Activated CD4-positive, alpha-beta T cell treated with anti-CD3 and anti-CD28 coated beads, Interleukin-2, amount 10 ng/mL, durations not matched to agents 7 days and 5 days (primary cell): ENCODE measurements at places on chromosomes 4 and X.

- DNase-seq = no peak
These were observed 295.4 kb upstream of the KLF3 start for GRCh38 chr4:38368613-38369012.

DNA sequence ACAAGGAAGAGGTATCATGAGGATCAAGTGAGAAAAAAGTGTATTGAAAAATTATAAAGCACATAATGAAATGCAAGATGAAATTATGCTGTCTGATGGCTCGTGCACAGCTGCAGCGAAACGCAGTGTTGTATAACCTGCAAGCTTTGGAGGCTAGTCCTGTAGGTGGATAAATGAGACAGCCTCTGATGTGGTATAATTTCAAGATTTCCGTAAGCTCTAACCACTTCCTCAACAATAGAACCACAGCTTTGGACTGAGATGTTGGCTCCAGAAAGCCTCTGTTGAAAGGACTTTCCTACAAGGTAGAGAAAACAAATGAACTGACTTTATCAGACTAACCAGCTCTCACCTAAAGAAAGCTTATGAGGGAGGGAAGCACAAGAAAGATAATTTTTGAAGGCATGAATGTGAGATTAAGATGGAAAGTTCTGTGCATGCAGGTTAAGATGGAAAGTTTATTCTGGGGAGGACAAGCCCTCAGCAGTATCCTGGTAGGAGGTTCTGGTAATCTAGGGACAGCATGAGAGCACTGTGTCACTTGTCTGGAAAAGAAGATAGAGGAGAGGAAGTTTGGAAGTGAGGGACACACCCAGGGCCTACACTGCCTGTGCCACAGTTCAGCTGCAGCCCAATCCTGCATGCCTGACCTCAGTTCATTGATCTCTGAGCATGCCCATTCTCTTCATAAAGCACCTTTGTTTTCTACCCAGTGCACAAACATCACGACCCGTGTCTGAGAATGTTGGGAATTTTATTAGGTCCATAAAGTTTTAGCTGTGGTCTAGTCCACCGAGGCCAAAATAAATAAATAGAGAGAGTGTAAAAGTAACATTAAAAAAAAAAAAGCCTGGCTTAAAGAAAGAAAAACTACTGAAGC, 161.5 kb upstream of the SFRP2 start:
- peak; percentile 42 for DNase-seq

- DNase-seq = no peak
These were observed 11.1 kb downstream of the CENPU start for GRCh38 chr4:184722798-184723197.

DNA sequence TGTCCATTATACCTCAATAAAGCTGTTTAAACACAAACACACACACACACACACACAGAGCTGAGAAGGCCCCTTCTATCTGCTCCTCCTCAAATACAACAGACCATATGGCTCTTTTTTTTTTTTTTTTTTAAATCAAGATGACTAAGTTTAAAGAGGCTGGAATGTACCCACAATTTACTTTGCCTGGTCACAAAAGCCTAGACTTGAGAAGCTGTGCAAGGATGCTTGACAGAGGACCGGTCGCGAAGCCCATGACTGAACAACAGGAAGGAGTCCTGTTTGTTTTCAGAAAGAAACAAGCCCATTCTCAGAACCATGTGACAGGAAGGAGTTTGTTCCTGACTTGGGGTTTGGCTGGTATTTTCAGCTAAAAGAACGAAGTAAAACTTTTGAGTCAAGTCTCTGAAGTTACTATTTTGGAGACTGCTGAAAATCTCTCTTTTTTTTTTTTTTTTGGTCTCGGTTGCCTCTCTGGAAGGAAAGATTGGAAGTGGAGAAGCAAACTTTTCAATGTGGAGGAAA, 650.9 kb upstream of the TENM3 start:
- DNase-seq = no peak

- DNase-seq = no peak
These were observed 17.4 kb downstream of the GABRA4 start for GRCh38 chr4:46975812-46976553.

GRCh38 chrX:71930298-71930697, 19.7 kb downstream of the NHSL2 start:
- no peak for DNase-seq

DNA sequence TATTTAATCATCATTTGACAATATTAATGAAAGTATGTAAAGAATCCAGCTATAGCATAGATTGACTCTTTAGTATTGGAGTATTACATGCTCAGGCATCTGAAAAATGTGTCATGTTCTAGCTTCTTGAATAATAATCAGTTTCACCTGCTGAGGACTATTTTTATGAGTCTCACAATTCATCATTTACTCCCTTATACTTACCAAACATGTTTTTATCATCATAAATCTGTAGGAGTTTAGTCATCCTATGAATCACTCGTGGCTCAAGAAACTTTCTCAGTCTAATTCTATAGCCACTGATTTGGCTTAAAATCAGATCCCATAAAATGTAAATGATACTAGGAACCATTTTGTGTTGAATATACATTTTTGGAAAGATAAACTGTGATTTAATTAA, 1616.1 kb downstream of the C4orf33 start:
- no peak for DNase-seq

GRCh38 chr4:88318751-88319350, 34.5 kb upstream of the PPM1K start:
- no peak for DNase-seq

GRCh38 chr4:14769993-14770392, 232.3 kb upstream of the CPEB2 start:
- no peak for DNase-seq

DNA sequence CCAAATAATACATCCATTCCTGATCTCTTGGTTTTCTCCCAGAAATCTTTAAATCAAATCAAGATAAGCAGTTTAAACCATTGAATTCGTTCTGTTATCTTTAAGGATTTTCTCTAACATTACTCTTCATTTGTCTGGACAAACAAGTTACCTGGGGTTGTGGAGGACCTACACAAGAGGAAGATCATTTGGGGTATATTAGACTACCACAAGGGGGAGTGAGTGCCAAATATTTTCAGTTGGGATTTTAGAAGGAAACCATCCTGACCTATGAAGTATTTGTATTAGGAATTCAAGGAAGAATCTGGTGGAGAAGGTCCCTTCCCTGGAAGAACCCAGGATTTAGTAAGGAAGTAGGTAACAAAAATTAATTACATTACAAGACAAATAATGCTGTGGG, 12.0 kb upstream of the DCHS2 start:
- DNase-seq = no peak

GRCh38 chrX:108312011-108312410, 126.2 kb downstream of the COL4A6 start:
- DNase-seq = no peak

DNA sequence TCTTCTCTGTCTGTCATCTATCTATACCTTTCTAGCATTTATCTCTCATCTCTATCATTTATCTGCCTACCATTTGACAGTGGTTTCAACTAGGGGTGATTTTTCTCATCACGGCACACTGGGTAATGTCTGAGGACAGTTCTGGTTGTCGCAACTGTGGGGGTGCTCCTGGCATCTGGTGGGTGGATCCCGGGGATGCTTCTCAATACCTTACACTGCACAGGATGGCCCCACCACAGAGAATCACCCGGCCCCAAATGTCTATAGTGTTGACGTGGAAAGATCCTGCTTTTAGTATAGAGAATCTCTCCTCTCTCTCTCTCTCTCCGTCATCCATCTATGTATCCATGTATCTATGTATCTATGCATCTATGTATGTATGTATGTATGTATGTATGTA, 7.2 kb downstream of the P2RY8 start:
- DNase-seq = no peak

DNA sequence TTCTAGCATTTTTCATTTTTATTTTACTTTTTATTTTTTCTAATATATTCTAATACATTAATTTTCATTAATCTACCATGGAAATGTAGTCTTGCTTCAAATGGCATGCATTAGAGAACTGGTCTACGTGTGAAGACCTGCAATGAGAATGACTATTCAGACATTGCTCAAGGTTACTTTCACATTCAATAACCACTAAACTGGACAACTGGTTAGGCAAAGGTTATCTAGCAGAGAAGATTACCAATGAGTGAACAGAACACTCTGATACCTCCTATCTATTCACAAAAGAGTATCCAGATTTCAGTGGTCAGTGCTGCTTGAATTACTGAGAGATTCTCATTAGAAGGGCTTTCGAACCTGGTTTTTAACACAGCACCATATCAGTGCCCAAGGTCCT, 58.9 kb upstream of the ARHGAP24 start:
- DNase-seq = no peak

GRCh38 chr4:151202851-151203455, 74.0 kb upstream of the PRSS48 start:
- DNase-seq = no peak

- peak; percentile 20 for DNase-seq
These were observed 6.4 kb downstream of the PPEF2 start for GRCh38 chr4:75895744-75896314.

DNA sequence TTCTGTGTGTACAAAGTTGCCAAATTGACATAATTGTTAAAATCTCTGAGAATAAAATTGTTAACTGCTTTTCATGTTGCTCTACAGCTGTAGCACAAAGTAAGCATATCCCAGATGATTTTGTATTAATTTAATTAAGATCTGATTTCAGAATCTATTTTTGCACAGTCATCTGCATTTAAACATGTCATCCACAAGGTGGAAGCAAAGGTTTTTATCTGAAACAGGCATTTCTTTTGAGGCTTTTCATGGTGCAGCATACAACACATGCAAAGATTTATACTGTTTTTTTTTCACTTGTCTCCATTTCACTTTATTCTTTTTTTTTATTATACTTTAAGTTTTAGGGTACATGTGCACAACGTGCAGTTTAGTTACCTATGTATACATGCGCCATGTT, 51.2 kb downstream of the GC start:
- no peak for DNase-seq

DNA sequence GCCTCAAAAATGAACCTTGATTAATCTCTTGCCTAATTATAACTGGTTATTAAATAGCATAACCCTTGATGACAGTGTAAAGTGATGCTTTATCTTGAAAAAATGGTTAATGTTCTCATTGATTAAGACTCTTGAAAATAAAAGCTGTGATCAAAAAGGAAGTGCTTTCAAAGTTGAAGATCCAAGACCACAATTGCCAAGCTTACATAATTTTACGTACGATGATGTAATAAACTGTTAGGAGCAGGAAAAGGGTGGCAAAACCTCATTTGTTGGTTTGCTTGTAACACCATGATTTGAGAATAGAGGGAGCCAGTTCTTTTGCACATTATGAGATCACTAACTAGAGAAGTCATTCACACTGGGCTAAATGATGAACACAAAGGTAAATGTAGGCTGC, 322.2 kb downstream of the ADGRL3 start:
- no peak for DNase-seq

- DNase-seq = peak; percentile 6
These were observed 160.6 kb downstream of the BCOR start for GRCh38 chrX:39936886-39937770.

GRCh38 chr4:138494931-138495330, 252.8 kb upstream of the SLC7A11 start:
- DNase-seq = no peak

GRCh38 chrX:108584617-108585211, 145.1 kb downstream of the COL4A5 start:
- DNase-seq = no peak

- peak; percentile 33 for DNase-seq
These were observed 167.3 kb downstream of the SLIT2 start for GRCh38 chr4:20418861-20419451.

- DNase-seq = no peak
These were observed 28.4 kb upstream of the PRSS48 start for GRCh38 chr4:151248519-151248918.

DNA sequence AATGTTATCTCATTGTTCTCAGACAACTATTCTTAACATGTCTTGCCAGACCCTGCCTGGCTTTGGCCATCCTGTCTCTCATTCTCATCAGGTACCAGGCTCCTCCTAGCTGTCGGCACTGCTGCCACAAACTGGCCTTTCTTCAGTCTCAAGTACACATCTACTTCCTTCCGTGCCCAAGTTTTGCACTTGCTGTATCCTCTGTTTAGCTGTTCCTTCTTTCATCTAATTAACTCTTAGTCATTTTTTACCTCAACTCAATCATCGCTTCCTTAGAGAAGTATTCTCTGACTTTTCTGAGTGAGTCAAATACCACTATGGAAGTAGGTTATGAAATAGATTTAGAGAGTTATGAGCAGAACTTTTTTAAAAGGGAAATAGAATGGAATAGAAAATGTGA, 19.7 kb downstream of the CXCL3 start:
- no peak for DNase-seq

- DNase-seq = no peak
These were observed 54.9 kb downstream of the COL4A5 start for GRCh38 chrX:108494406-108495090.

GRCh38 chr4:188032583-188032982, 37.0 kb downstream of the ZFP42 start:
- no peak for DNase-seq

DNA sequence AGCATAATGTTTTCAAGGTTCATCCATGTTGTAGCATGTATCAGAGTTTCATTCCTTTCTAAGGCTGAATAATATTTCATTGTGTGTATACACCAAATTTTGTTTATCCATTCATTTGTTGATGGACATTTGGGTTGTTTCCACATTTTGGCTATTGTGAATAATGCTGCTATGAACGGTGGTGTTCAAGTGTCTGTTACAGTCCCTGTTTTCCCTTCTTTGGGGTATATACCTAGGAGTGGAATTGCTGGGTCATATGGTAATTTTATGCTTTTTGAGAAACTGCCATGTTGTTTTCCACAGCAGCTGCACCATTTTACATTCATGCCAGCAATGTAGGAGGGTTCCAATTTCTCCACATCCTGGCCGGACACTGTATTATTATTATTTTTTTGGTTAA, 3.4 kb upstream of the USP9X start:
- DNase-seq = no peak

DNA sequence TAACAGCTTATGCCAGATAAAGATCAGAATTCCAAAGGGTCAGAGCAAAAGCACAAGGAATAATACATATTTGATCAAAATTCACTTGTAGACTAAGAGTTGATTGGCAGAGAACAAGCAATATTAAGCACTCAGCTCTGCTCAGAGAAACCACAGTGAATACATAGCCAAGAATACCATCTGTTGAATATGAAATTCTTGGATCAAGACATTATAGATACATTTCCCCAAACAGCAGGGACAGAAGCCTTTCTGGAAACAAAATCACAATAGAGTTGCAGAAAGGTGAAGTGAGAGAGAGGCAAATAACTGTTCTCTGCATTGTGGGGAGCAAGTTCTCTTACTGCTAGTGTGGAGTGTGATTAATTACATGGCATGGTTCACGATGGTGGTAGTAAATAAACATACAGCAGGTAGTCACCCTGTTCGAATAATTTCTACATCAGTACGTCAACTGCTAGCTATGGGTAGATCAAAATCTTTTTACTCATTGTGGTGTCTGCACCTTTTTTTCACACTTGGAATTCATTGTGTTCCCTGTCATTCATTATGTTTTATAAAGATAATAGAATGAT, 366.7 kb downstream of the PCDH7 start:
- DNase-seq = no peak

DNA sequence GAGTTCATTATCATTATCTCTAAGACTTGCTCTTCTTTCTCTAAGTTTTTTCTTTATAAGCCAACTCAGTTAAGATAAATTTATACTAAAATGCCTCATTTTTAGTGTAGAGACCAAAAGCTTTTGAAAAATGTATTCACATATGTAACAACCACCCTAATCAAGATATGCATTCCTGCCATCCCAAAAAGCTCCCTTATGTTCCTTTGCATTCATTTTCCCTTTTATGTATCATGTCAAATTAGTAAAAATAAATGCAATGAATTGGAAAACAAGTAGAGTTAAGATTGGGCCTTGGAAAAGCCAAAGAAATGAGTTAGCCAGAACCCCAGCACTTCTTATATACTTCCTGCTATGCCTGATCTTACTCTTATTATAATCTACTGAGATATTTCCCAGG, 62.2 kb downstream of the NPY2R start:
- no peak for DNase-seq
